T-cell (primary cell): ENCODE measurements at places on chromosomes 16 and 17. TPM values are rescaled to one million over a fixed set of nuclear protein-coding genes. Genes with fewer than 3 reads are reported as not detected.

TTC19 gene
- total RNA-seq, result 42.2 TPM

COASY gene
- 48.1 TPM for total RNA-seq

SPECC1 gene
- total RNA-seq, result 7.0 TPM

CHAD gene
- not detected for total RNA-seq

DNA sequence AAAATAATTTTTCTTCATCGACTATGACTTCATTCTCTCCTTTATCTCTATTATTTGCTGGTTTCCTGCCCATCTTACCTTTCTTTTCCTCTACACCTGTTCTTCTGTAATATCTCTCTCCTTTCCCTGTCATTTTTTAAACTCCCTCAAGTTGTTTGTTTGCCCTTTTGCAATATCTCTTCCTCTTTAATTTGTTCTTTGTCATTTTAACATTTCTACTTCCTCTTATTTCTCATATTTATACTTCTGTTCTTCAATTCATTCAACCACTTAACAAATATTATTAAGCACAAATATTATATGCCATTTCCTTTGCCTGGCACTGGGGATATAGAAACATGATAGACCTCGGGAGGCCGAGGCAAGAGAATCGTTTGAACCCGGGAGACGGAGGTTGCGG is 22.6 kb downstream of the MAP3K3 start:
- H3K4me1 ChIP-seq, result peaks cover 6% of the 10 kb centered on the region
- H3K36me3 ChIP-seq, result peaks cover 33% of the 10 kb centered on the region
- no peak overlapping the region for H3K4me3 ChIP-seq
- H3K27me3 ChIP-seq, result no peaks in the 10 kb centered on the region
- H3K27ac ChIP-seq, result no peak overlapping the region

DBNDD1 gene
- 0.88 TPM for total RNA-seq

FOXN1 gene
- not detected for total RNA-seq

KRTAP4-6 gene
- total RNA-seq, result not detected

ENGASE gene
- 153 TPM for total RNA-seq

- H3K4me3 ChIP-seq, result no peak overlapping the region
- H3K36me3 ChIP-seq, result no peaks in the 10 kb centered on the region
- DNase-seq, result no peak
Measured at GRCh38 chr16:56306690-56307533, 115.6 kb downstream of the GNAO1 start.

- no peak for DNase-seq
- H3K27ac ChIP-seq, result no peak overlapping the region
- no peaks in the 10 kb centered on the region for H3K4me1 ChIP-seq
- H3K36me3 ChIP-seq, result no peaks in the 10 kb centered on the region
- H3K4me3 ChIP-seq, result no peak overlapping the region
- no peaks in the 10 kb centered on the region for H3K27me3 ChIP-seq
Measured at GRCh38 chr17:11378506-11378905, 137.5 kb downstream of the SHISA6 start.

SLC6A2 gene
- not detected for total RNA-seq
